ENCODE measurements at places on chromosomes 7 and 10. TPM values are rescaled to one million over a fixed set of nuclear protein-coding genes. Genes with fewer than 3 reads are reported as not detected.

SERPINE1 gene
- total RNA-seq = 46.1 TPM

CYP26C1 gene
- not detected for total RNA-seq

HTR7 gene
- total RNA-seq = 0.62 TPM

HMX2 gene
- total RNA-seq = not detected

CALML5 gene
- not detected for total RNA-seq

COL13A1 gene
- total RNA-seq = 299 TPM

ADIRF gene
- 259 TPM for total RNA-seq

COPG2 gene
- 9.1 TPM for total RNA-seq

DNA sequence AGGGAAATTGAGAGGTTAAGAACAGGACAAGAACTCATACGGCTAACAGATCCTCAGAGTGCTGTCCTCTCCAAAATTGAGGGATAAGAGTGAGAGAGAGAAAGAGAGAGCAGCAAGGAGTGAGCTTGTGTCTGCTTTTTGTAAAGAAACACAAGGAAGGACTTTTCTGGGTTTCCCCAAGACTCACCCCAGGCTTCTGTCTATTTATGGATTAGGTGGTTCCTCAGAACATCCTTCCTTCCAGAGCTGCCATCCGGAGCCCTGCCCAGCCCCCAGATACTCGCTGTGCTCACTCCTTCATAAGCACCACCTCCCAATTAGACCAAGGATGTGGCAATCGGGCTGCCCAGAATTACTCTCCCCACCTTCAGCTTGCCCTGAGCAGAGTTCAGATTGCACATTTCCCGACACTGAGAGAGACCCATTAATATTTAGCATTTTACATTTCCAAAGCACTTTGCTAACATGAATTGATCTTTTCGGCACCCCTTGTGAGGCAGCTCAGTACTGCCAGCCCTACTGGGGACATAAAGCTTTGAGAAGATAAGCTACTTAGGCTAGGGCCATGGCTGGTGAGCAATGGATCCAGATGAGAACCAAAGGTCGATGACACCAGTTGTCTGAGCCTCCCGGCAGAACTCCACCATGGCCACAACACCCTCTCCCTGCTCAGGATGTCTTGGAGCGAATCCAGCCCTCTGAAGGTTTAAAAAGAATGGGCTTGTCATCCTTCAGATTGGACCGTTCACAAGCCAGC lies 19.2 kb upstream of the R3HCC1L start:
- DNase-seq = no peak

DNA sequence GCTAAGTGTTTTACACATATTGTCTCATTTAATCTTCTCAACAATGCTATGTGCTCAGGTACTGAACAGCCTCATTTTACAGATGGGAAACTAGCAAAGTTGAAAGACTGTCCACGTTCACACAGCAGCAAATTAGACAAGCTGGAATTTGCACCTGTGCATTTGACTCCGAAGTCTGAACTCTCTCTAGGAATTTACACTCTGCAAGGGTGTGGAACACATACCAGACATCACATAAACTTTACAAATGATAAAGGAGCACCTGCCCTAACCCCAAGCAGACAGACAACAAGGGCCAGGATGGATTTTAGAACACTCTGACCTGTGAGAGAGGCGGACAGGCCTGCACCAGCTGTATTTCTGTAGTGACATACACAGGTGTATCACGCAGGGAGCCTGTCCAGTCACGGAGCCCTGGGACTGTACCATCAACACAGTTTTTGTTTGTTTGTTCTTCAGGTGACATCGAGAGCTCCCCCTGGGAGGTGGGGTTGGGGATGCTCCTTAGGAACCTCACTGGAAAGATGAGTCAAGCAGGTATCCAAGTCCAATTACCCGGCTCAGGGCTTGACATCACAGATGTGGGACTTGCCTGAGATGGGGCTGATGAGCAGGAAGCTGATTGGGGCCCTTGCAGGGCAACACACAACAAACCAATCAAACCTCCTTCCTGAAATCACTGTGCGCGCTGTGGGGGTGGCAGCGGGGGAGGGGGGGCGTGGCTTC lies 31.0 kb downstream of the MKI67 start:
- DNase-seq = peak; percentile 18

DNA sequence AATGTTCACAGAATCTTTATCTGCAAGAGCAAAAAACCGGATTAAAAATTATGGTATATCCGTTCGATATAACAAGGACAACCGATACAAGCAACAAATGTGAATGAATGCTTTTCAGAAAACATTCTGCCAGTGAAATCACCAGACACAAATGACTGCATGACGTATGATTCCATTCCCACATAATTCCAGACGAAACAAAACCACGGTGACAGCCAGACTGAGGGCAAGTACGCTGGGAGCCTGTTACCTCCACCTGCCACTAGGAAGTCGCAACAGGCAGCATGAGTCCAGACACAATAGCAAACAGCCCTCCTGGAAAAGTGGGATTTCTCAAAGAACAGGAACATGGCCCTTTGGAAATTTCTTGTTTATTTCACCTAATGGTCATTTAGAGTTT lies 41.7 kb downstream of the MAD1L1 start:
- no peak for DNase-seq

- DNase-seq = peak; percentile 25
These were observed 35.0 kb upstream of the ZNF32 start for GRCh38 chr10:43683451-43684291.

DNA sequence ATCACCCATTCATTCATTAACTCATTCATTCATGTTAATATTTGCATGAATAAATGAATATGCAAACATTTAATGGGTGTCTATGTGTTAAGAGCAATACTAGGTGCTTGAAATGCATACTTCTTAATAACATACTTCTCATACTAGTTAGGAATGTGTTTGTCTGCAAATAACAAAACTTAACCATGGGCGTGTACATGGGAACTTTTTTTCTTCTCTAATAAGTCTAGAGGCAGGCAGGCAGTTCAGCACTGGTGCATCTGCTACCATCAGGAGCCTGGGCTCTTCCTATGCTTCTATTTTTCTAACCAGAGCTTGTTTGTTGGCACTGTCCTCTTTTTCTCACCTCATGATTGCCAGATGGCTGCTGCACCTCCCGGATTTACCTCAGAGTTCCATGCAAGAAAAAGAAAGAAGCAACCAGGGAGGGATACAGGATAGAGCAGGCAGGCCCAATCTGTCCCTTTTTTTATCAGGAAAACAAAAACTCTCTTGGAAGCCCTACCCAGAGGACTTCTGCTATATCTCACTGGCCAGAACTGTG lies 22.7 kb downstream of the CDHR3 start:
- no peak for DNase-seq

GRCh38 chr10:79149345-79149661 lies 80.5 kb downstream of the ZMIZ1 start:
- DNase-seq = no peak

DNA sequence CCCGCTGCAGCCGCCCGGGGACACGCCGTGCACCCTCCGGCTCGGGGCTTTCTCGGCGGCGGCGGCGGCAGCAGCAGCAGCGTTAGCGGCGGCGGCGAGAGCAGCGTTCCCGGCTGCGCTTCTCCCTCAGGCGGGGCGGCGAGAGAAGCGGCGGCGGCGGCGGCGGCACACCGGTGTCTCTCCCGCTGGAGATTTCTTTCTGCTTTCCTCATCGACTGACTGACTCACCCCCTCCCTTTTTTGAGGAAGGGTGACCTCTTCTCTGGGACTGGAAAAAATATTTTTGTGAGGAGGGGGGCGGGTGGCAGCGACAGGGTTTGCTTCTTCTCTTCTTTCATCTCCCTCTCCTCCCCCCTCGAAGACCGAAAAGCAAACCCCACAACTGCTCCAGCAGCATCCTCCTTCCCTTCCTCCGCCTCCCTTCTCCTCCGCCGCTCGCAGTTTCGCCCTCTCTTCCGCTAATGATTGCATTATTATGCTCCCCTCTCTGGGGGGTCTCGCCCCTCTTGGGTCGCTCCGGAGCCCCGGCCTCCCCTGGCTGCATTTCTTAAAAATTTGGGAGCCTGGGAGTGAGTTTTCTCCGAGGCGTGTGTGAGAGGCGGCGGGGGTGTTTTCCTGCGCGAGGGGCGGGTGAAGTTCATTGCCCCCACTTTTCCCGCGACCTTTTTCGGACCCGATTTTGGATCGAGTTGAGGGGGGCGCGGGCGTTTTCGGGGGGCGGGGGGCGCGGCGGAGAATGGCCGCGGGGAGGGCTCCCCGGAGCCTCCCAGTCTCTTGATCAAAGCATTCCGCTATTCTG lies 411 bp downstream of the AUTS2 start:
- DNase-seq = no peak

DNA sequence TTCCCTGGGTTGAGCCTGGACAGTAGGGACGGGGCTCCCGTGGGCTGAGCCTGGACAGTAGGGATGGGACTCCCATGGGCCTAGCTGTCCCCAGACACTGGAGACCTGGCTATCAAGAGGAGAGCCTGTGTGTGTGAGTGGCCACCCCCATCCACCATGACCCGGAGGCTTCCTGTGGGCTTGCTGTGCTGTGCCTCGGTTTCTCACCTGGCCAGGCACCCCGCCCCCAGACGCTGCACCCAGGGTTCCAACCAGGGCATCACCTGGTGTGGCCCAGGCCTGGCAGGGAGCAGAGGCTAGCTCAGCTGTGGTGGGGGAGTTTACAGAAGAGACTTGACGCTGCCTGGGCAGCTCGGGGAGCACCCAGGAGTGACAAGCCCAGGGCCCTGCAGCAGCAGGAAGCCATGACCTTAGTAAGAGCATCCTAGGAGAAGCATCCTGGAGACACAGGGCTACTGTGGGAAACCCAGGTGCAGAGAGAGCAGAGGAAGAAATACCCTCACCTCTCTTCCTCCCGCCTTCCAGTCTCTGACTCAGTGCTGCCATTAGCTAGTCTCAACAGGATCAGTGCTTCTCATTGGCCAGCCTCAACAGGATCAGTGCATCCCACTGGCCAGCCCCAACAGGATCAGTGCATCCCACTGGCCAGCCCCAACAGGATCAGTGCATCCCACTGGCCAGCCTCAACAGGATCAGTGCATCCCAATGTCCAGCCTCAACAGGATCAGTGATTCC lies 61.0 kb downstream of the PDGFA start:
- no peak for DNase-seq

DNA sequence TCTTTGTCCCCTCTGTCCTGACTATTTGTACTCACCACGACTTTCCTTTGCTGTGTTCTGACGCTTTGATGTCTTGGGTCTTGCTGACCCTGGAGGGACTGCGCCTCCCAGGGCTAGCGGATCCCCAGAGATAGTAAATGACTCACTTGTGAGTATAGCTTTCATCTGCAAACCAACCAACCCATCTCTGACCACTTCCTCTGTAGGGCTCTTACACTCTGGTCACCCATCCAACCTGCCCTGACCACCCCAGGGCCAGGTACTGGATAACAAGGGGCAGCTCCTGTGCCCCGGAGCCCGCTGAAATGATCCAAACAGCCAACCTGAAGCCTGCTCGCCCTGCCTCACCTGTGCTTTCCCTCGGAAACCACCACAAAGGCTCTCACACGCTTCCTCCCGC lies 125.2 kb upstream of the CARD11 start:
- DNase-seq = no peak

- no peak for DNase-seq
These were observed 37.0 kb downstream of the CPVL start for GRCh38 chr7:29109358-29109757.

DNA sequence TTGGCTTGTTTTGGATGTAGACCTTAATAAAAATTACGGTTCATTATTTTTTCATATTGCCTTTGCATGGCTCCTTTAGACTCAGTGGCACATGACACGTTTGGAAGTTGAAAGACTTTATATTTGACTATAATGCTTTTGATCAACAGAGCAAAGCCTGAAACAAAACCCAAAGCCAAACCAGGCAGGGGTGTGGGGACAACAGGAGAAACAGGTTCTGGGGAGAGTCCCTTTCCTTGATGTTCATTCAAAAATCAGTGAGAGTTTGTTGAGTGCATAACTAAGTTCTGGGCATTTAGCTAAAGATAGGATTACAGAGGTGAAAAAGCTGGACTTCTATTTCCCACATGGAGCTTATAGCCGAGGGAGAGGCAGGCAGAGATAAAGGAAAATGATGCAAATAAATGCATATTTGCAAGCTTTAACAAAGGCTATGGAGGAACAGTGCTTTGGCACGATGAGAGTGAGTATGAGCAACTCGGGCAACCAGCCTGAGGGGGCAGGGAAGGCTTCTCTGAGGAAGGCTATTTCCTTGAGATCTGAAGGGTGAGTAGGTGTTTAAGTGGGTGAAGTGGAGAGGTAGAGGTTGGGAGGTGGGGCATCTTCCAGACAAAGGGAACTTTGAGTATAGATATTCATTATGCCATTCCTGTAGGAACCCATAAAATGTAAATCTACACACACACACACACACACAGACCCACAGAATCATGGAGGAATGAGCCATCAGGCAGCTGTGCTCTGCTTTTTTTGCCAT lies 34.5 kb upstream of the PDZD8 start:
- peak; percentile 20 for DNase-seq

- DNase-seq = peak; percentile 79
These were observed 50.5 kb upstream of the FOXK1 start for GRCh38 chr7:4631380-4632179.

DNA sequence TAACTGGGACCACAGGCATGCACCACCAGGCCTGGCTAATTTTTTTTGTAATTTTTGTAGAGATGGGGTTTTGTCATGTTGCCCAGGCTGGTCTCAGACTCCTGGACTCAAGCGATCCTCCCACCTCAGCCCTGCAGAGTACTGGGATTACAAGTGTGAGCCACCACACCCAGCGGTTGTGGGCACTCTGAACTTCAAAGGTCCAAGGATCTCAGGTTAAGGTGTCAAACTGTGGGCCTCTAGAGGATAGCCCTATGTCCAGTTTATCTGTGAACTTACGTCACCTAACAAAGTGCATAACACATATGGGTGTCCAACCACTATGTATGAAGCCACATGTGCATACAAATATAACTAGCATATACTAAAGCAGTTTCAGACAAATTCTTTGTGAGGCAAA lies 3.2 kb upstream of the IL2RA start:
- no peak for DNase-seq

DNA sequence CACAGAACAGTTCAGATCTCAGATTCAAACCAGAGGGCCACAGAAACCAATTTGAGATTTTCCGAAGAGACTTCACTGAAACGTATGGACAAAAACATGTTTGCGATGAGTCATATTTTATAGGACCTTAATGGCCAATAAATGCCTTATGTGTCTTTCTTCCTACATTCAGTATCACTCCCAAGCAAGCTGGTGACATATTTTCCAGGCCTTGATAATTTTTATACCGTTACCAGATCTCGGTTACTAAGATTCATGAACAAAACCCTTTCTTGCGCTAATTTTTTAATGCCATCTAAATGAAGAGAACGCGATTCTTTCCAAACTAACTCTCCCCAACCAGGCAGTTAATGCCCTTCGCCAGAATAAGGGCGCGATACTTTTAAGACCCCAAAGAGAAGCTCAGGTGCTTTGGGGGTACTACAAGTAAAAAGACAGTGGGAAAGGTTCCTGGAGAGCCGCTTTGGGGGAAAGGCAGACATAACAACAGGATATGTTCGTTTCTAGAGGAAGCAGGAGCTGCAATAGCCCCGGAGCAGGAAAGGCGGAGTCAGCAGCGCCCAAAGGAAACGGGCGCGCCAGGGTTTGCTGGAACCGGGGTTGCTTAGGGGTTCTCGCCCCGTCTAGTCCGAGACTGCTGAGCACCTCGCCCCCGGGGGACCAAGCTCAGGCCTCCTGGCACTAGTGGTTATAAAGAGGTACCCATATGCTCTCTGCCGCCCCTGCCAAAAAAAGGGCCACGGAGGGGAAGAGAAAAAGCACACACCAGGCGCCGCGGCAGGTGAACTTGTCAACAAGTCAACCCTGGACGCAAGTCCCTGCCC lies 884 bp downstream of the ICA1 start:
- DNase-seq = peak; percentile 74

GRCh38 chr7:42227936-42228591 lies 8.9 kb downstream of the GLI3 start:
- DNase-seq = no peak
